Fibroblast of lung (primary cell): ENCODE measurements at places on chromosomes 12 and 14.
A peak's percentile ranks its signal among the peaks of the same experiment; 100 is the strongest.

GRCh38 chr12:56374726-56375597, 12.3 kb upstream of the APOF start:
- no peak overlapping the region for H3K27ac ChIP-seq
- no peaks in the 10 kb centered on the region for H3K36me3 ChIP-seq
- no peaks in the 10 kb centered on the region for H3K4me1 ChIP-seq
- H3K27me3 ChIP-seq, result no peaks in the 10 kb centered on the region

GRCh38 chr12:104547235-104547634, 90.5 kb downstream of the CHST11 start:
- no peaks in the 10 kb centered on the region for H3K27me3 ChIP-seq
- DNase-seq, result no peak
- no peak overlapping the region for H3K27ac ChIP-seq
- peaks cover 2% of the 10 kb centered on the region for H3K4me1 ChIP-seq
- H3K36me3 ChIP-seq, result no peaks in the 10 kb centered on the region

DNA sequence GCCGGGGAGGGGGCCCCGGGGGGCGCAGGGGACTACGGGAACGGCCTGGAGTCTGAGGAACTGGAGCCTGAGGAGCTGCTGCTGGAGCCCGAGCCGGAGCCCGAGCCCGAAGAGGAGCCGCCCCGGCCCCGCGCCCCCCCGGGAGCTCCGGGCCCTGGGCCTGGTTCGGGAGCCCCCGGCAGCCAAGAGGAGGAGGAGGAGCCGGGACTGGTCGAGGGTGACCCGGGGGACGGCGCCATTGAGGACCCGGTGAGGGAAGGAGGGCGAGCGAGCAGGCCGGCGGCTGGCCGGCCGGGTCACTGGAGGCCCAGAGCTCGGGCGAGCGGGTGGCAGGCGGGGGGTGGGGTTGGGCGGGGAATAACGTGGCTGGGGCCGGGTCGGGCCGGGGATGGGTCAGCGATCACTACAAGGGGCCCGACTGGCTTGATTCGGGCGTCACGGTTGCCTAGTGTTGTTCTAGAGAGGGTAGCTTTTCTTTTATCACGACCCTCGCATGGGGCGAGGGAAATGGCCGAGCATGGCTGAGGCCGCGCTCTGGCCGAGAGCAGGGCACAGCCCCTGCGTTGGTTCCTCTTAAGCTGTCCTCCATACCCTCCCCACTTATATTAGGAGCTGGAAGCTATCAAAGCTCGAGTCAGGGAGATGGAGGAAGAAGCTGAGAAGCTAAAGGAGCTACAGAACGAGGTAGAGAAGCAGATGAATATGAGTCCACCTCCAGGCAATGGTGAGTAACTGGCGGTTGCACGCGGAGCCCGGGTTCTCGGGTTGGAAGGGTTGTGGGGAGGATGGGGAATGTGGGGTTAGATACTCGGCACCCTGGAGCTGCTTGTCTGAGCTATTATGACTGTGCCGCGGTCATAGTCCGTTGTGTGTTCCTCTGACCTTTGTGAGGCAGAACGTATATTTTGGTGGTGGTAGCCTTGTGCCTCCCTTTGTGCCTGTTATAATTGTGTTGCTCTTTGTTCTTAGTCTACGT, 603 bp downstream of the PABPN1 start:
- peaks cover 13% of the 10 kb centered on the region for H3K36me3 ChIP-seq
- peak overlapping the region; percentile 92 for H3K27ac ChIP-seq
- H3K4me3 ChIP-seq, result peak overlapping the region; percentile 94
- no peaks in the 10 kb centered on the region for H3K27me3 ChIP-seq
- H3K4me1 ChIP-seq, result peaks cover 4% of the 10 kb centered on the region

DNA sequence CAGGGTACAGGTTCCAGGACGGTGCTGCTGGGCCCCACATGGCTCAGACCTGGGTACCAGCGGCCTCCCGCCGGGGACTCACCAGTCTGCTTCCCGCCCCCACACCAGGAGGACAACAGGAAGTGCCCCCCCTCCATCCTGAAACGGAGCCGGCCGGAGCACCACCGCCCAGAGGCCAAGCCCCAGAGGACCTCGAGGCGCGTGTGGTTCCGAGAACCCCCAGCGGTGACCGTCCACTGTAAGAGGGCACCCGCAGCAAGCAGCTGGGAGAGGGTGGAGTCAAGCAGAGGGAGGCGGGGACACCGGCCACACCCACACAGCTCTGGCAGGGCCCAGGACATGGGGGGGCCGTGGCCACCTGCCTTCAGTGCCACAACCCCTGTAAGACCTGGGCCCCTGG, 8.1 kb downstream of the C14orf180 start:
- H3K27ac ChIP-seq, result no peak overlapping the region
- DNase-seq, result no peak
- H3K4me3 ChIP-seq, result no peak overlapping the region
- no peaks in the 10 kb centered on the region for H3K4me1 ChIP-seq
- no peaks in the 10 kb centered on the region for H3K36me3 ChIP-seq

GRCh38 chr12:82998509-82998908, 311.8 kb downstream of the TMTC2 start:
- H3K4me3 ChIP-seq, result no peak overlapping the region
- no peak for DNase-seq
- H3K36me3 ChIP-seq, result no peaks in the 10 kb centered on the region
- no peaks in the 10 kb centered on the region for H3K27me3 ChIP-seq
- H3K27ac ChIP-seq, result no peak overlapping the region

DNA sequence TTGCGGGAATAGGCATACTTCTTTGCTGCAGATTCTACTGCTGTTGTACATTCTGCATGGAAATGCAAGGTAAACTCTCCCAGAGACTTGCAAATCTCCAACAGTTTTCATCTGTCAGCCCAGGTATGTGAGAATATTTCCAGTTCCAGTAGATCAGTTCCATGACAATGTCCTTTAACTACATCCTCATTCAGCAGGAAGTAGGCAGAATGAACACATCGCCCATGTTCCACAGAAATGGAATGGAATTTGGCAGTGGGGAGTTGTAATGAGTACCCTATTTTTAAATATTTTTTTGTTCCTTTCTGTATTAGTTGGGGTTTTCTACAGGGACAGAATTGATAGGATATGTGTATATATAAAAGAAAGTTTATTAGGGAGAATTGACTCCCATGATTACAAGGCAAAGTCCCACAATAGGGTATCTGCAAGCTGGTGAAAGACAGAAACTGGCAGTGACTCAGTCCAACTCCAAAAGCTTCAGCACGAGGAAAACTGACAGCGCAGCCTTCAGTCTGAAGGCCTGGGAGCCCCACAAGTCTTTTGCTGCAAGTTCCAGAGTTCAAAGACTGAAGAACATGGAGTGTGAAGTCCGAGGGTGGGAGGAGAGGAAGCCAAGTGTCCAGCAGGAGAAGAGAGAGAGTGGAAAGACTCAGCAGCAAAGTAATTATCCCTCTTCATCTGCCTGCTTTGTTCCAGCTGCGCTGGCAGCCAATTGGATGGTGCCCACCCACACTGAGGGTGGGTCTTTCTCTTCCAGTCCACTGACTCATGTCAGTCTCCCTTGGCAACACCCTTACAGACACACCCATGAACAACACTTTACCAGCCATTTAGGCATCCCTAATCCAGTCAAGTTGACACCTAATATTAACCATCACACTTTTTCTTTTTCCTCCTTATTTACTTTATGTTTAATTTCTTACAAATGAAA, 110.4 kb upstream of the SCAF11 start:
- H3K27ac ChIP-seq, result no peak overlapping the region
- no peaks in the 10 kb centered on the region for H3K4me1 ChIP-seq
- no peaks in the 10 kb centered on the region for H3K36me3 ChIP-seq

GRCh38 chr14:92866901-92867865, 55.8 kb upstream of the CHGA start:
- DNase-seq, result no peak
- H3K27ac ChIP-seq, result no peak overlapping the region
- no peaks in the 10 kb centered on the region for H3K27me3 ChIP-seq
- H3K36me3 ChIP-seq, result no peaks in the 10 kb centered on the region
- no peaks in the 10 kb centered on the region for H3K4me1 ChIP-seq

DNA sequence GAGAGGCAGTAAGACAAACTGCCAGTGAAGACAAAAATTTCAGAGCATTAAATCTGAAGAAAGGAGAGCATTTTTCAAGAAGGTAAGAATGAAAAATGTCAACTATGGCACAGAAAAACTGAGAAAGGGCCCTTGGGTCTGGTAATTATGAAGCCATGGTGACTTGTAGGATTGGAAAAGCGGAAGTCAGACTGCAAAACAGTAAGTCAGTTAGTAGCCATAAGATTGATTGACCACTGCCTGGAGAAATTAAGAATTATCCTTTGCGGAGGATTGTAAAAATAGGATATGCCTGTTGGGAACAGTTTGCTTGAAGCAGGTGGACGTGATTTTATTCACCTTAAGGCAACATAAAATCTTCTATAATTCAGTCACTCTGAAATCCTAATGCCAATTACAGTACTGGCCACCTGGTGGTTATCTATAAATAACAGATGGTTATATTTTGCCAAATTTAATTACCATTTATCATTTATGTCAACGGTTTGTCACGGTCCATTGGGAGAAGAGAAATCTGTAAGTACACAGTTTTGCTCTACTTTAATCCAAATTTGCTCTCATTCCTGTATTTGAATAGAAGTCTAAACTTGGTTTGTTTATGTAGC, 127.1 kb upstream of the CNTN1 start:
- no peaks in the 10 kb centered on the region for H3K36me3 ChIP-seq
- H3K27ac ChIP-seq, result no peak overlapping the region

DNA sequence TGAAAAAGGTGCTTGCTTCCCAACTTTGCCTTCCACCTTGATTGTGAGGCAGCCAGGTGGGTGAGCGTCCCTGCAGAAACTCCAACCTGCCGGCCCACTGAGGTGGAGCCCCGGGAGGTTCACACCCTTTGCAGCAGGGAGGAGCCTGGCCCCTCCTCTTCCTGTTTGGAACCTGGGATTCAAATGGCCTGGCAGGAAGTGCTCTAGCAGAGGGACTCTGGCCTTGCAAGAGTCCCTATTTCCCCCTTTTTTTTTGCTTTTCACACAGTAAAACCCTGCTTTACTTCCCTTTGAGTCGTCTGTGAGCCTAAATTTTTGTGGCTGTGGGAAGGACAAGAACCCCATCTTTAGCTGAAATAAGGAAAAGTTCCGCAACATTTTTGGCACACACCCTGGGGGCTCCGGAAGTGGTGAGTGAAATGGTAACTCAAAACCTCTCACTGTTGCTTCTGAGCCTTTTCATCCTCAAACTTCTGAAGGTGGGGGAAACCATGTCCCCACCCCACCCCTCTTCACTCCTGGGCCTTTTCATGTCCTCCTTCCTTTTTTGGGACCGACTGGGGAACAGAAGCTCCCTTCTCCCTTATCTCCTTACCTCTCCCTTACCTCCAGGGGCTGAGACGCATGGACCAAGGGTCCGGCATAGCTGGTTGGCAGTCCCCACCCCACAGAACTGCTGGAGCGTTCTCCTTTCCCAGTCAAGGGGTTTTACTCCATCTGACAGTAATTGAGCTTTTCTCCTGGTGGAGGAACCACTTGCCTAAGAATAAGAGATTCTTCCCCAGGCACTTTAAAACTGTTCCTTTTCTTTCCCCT, 102.0 kb downstream of the KCNMB4 start:
- no peaks in the 10 kb centered on the region for H3K36me3 ChIP-seq
- H3K27me3 ChIP-seq, result no peaks in the 10 kb centered on the region
- no peaks in the 10 kb centered on the region for H3K4me1 ChIP-seq
- no peak for DNase-seq

DNA sequence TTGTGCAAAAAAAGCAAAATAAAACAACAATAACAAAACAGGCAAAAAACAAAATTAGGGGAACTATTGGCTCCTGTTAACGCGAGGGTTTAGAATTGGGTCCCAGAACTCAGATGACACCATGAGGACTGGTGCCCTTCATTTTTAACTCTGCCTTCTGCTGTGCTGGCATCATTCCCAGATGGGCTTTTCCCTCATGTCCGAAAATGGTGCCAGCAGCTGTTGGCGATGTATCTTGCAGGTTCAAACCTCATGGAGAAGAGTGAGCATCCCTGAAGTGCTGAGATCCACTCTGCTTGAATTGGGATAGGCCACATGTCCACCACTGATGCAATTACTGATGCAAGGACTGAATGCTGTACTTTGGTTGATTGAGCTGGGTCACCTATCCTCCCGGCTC, 61.1 kb downstream of the MYRFL start:
- H3K4me3 ChIP-seq, result no peak overlapping the region
- no peaks in the 10 kb centered on the region for H3K27me3 ChIP-seq
- no peak overlapping the region for H3K27ac ChIP-seq
- H3K4me1 ChIP-seq, result no peaks in the 10 kb centered on the region

DNA sequence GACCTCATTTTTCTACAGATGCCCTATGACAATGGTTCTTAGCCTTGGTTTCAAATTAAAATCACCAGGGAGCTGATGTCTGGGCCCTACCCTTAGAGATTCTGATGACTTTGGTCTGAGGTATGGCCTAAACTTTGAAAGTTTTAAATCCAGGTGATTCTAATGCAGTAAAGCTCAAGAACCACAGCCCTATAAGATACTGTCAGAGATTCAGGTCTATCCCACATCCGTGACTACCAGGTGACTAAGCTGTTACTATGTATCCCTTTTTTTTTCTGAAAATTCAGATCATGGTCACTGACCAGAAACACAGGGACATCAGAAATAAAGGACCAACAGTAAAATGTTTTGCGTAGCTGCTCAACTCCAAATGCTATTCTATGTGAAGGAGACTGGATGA, 148.8 kb upstream of the BMP4 start:
- no peak overlapping the region for H3K4me3 ChIP-seq
- peaks cover 6% of the 10 kb centered on the region for H3K4me1 ChIP-seq
- H3K36me3 ChIP-seq, result no peaks in the 10 kb centered on the region
- H3K27ac ChIP-seq, result no peak overlapping the region

- DNase-seq, result no peak
- H3K4me3 ChIP-seq, result no peak overlapping the region
- peaks cover 3% of the 10 kb centered on the region for H3K4me1 ChIP-seq
Observed at GRCh38 chr14:23559926-23560520, 4.0 kb downstream of the THTPA start.

DNA sequence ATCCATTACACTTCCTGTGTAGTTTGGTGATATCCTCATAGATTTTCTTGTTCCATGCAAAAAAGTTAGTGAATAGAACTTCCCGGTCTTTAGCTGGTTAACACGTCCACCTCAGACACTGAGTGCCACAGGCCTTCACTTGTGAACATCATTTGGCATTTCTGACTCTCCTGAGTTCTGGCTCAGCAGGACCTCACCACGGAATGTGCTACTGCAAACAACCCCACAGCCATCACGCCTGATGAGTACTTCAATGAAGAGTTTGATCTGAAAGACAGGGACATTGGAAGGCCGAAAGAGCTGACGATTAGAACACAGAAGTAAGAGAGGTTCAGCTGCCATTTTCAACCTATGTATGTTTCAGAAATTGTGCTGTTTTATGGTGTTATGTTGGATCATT, 20.0 kb downstream of the C12orf76 start:
- peaks cover 20% of the 10 kb centered on the region for H3K36me3 ChIP-seq
- H3K27me3 ChIP-seq, result no peaks in the 10 kb centered on the region
- DNase-seq, result no peak
- no peak overlapping the region for H3K27ac ChIP-seq
- no peak overlapping the region for H3K4me3 ChIP-seq
